ENCODE measurements at places on chromosomes 6 and 20.

DNA sequence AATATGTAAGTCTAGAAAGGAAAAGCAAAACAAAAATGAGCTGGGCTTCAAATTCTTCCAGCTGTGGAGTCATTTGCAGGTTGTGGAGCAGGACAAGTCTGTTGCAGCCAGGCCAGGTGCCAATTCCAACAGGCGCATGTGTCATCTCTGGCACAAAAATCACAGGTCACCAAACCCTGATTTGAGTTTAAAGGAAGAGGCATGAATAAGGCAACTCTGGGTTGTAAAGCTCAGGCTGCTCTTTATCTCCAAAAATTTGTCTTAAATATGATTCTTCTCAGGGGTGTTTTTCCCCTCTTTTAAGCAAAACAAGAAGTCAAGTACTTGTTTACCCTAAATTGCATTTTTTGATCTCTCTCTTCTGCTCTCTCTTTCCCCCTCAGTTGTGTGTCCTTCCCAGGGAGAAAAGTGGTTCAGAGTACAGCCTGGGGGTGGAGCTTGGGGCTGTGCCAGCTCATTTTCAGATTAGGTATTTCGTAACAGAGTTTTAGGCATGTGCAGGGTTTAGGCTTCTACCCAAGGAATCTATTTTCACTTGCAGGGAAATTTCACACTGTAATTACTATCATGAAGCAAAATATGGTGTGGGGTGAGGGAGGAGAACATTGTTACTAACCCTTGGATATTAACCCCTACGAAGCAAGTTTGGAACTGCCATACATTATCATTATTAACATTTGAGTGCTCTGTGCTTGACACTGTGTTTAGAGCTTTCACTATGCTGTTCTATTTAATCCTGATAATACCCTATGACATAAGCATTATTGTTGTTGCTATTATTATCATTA lies 8.3 kb upstream of the NCOA3 start:
- peak; percentile 92 for DNase-seq

GRCh38 chr6:36309900-36310299 lies 26.8 kb downstream of the BNIP5 start:
- no peak for DNase-seq

DNA sequence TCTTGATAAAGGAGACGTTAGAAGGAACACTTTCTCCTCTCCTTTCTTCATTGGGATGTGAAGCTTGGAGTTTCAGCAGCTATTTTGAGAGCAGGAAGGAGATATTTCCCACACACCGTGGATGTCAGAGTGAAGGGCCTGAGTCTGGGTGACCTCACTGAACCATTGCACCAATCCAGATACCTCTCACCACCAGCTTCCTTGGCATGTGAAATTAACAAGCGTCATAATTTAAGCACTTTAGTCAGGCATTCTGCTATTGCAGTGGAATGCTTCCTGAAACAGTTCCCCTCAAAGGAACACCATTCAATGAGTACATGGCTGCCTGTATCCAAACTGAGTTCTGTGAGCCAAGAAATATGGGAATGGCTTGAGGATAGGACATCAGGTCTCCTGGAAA lies 83.7 kb downstream of the CHMP4B start:
- no peak for DNase-seq

DNA sequence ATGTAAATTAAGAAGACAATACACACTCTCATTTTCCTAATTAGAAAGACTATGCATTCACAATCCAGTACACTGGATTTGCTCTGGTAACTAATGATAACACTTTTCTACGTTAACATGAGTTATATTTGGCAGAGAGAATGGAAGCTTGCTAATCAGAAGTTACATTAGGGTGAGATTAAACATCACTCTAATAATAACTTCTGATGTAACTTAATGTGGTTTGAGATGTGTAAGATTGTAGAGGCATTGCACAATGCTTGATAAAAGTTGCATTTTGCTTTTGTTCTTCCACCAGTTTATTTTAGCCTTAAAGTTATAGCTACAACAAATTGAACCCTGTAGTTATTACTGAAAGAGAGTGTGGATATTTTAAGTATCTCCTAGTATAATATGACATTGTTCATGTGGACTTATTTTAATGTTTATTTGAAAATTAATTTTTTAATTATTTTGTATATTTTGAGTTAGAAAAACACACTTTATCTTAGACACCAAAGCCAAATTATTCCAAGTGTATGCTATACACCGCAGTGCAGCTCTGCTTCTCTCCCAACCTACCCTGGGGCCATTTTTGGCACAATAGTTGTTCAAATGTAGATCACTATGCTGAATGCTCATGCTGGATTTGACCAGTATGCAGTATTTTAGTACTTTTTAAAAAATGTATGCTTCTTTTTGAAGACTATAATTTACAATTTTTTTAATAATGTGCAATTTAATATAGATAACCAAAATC lies 143.2 kb downstream of the SLC16A10 start:
- no peak for DNase-seq

GRCh38 chr6:108948181-108948661 lies 100.0 kb downstream of the ARMC2 start:
- peak; percentile 69 for DNase-seq

GRCh38 chr20:1328680-1329330 lies at the start of gene SDCBP2:
TSS of gene SDCBP2 (minus strand) at chr20:1329139. CDS start at chr20:1320416, 8,723 bp downstream.
- peak; percentile 12 for DNase-seq

GRCh38 chr20:1438361-1438760 lies 28.3 kb downstream of the NSFL1C start:
- DNase-seq: no peak

- no peak for DNase-seq
Measured at GRCh38 chr6:124796464-124796970, 165.7 kb upstream of the RNF217 start.

DNA sequence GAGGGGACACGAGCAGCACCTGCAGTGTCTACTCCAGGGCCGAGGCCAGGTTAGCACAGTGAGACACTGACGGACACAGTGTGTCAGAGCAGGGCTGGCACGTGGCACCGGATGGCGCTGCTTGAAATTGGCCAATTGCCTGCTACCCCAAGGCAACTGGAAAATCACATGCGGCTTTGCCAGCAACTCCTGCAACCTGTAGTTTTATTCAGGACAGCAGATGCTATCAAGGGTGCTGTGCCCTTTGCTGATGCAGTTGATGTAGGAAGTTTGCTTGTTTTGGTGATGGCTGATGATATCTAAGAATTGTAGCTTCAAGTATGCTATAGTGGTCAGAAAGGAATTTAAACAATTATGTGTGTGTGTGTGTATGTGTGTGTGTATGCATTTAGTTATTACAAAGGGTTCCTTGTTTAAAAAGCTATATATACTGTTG lies 25.9 kb downstream of the RIN2 start:
- peak; percentile 28 for DNase-seq

DNA sequence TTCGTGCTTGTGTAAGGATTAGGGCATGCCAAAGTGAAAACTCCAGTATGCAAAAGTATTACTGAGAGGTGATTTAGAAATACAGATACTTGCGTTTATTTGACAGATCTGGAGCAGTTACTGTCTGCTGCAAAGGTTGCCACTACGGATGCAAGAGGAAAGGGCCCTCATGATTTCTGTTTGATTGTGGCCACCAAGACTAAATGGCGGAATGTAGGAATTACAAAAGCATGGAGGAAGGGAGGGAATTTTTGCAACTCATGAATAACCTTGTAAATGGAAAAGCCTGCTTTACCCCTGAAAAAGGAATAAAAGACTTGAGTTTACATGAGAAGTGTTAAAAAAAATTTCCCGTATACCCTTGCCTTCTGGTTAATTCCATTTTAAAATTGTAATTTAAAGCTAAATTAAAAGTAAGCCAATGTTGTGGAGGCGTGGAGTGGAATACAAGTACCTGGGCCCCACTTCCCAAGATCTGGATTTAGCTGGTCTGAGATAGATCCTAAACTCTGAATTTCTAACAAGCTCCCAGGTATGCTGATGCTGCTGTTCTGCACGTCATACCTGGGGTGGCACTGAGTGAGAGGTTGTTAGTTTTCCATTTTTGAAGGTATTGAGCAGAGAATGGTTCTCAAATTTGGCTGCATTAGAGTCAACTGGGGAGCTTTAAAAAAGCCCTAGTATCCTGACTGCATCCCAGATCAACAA lies 56.6 kb upstream of the NKX2-2 start:
- no peak for DNase-seq

DNA sequence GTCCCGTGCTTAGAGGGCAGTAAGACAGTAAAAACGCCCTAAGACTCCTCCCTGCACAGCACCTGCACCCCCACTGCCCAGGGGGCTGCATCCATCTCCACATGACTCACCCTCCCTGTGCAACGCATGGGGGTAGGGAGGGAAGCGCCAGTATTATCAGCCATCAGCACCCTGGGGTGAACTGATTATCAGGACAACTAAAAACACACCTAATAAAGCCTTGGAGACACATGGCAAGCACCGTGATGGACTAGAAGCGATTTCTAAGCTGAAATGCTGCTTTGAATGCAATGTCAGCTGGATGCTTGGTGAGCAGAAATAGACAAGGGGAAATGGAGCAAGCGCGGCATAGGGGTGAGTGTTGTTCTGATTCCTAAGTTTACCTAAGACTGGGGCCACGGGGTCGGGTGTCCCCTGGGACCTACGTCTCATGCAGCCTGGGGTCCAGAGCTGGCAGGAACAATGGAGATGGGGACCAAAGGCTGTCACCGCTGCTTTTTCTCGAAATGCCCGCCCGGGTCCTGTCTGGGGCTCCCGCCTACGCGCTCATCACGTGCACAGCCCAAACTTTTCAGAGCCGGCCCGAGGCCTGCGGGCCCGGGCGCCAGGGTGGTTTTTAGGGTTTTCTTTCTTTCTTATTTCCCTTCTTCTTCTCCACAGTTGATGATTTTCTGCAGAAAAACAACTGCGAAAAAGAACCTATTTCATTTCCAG lies 702 bp upstream of the TNFAIP3 start:
- no peak for DNase-seq

- DNase-seq: no peak
Measured at GRCh38 chr6:45746046-45746445, 269.6 kb downstream of the CLIC5 start.

- DNase-seq: no peak
Measured at GRCh38 chr20:63756648-63756991, 17.0 kb downstream of the SLC2A4RG start.

- peak; percentile 79 for DNase-seq
Measured at GRCh38 chr6:53300656-53301551, 47.8 kb downstream of the ELOVL5 start.

GRCh38 chr20:56630506-56631317 lies 1.6 kb downstream of the TFAP2C start:
- DNase-seq: peak; percentile 16

DNA sequence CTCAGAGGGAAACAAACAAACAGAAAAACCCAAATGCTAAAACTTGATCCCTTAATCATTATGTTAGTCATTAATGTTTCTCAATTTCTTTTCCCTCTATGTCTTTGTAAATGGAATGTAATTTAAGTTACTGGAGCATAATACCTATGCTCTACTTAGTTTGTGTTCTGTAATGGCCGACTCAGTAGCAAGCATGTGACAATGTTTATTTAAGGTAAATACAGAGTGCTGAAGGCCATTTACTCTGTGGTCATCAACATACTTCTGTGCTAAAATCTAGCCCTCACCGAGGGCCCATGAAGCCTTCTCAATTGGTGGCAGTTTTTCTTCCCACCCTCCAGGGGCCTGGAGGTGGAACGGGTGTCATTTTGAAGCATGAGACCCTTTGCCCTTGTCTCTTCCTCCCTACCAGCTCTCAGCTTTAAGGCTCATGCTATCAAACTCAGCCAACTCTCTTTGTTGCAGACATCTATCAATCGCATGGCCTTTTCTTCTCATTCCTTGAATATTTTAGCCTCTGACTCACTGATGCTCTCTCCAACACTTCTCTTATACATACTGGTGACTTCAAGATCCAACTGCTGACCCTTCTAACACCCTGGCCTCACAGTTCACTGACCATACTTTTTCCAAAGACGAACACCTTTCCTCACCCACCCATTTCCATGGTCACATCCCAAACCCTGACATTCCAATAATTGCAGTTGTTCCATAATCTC lies 48.2 kb downstream of the STX7 start:
- DNase-seq: no peak

All from testis (tissue), 5 donors.